ENCODE measurements at places on chromosomes 7 and 10. TPM values are rescaled to one million over a fixed set of nuclear protein-coding genes. Genes with fewer than 3 reads are reported as not detected.

- H3K4me3 ChIP-seq: no peak overlapping the region
- DNase-seq: no peak
- peaks cover 18% of the 10 kb centered on the region for H3K4me1 ChIP-seq
- H3K27ac ChIP-seq: no peak overlapping the region
- no peaks in the 10 kb centered on the region for H3K27me3 ChIP-seq
These were observed 2.5 kb upstream of the P4HA1 start for GRCh38 chr10:73099141-73099540.

- H3K4me3 ChIP-seq: no peak overlapping the region
- no peak for DNase-seq
- no peaks in the 10 kb centered on the region for H3K36me3 ChIP-seq
- H3K27me3 ChIP-seq: no peaks in the 10 kb centered on the region
- H3K27ac ChIP-seq: no peak overlapping the region
- peaks cover 30% of the 10 kb centered on the region for H3K4me1 ChIP-seq
These were observed 233.6 kb downstream of the VTI1A start for GRCh38 chr10:112680586-112680985.

GRCh38 chr10:101141616-101142532 lies 10.8 kb downstream of the TLX1 start:
- DNase-seq: peak; percentile 88
- no peaks in the 10 kb centered on the region for H3K36me3 ChIP-seq
- H3K27me3 ChIP-seq: peaks cover 100% of the 10 kb centered on the region
- H3K4me3 ChIP-seq: no peak overlapping the region

DNA sequence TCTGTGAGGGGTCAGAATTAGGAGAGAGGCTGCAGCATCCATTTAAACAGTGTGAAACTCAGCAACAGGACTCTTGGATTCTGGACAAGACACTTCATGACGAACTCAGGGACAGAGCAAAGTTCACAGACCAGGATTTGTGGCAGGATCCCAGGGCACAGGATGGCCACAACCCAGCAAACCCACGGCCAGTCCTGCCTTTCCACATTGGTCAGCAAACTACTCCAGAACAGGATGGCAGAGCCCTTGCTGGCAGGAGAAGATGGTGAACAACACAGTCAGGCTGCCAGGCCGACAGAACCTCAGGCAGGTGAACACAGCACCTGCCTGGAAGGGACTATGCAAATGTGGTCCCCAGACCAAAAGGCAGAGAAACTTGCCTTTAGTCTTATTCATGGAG lies 34.4 kb downstream of the VSTM4 start:
- no peak overlapping the region for H3K4me3 ChIP-seq
- H3K36me3 ChIP-seq: no peaks in the 10 kb centered on the region
- DNase-seq: no peak

DNA sequence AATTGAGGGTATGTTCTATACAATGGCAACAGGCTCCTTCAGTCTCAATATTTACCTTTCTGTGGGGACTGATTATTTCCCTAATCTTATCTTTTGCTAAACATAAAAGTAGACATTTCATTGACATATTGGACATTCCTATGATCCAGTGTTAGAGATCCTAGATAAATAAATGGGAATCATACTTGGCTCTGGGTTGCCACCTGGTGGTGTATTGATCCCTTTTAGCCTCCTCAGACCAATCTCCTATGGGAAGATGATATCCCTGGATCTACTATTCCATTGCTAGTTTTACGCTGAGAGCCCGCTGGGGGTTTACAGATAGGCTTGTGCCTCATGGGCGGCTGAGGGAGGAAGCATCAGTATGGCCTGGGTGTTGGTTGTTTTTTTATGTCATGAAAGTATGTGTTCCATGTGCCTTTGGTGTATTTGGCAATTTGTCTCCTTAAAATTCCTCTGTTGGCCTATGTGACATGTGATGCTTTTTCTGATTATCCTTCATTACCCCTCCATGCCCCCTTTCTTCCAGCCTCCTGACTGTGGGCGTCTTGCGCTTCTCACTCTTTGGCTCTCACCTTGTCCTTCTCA lies 18.8 kb downstream of the CELF2 start:
- H3K36me3 ChIP-seq: peaks cover 1% of the 10 kb centered on the region
- DNase-seq: no peak
- no peak overlapping the region for H3K27ac ChIP-seq
- no peak overlapping the region for H3K4me3 ChIP-seq
- H3K27me3 ChIP-seq: peaks cover 8% of the 10 kb centered on the region

DNA sequence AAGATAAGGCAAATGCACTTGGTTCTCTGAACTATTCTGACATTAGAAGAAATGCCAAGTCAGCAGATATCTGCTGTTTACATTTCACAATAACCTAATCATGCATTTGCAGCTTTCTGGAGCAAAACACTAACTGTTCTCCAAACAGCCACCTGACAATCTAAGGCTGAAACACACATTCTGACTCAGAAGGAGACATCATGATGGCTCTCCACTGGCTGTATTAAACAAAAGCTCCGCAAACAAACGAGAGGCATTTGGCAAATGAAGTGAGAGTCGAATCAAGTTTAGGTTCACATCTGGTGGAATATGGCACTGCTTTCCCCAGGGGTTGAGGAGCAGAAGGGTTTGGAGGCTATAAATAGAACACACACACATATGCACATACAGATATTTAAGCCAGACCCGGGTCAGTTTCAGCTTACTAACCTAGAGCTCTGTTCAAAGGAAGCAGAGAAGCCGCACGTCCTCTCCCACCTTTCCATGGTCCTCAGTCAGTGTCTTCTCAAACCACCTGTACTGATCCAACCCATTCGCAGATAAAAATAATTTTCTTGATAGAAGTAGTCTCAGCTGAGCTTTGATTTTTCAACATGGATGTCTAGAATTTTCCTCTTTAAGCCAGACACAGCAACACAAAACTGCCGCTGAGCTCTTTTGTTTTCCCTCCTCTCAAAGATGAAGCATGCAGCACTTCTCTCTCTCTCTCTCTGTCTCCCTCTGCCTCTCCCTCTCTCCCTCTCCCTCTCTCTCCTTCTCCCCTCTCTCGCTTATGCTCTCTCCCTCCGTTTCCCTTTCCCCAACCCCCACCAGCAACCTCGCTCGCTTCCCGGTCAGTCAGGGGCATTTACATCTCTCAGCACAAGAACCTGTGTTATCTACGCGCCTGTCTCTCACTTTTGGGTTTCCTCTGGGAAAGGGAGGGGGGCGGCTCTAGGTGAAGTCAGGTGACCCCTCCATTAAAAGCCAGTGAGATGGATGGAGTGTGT lies 682.8 kb downstream of the MAGI2 start:
- peaks cover 10% of the 10 kb centered on the region for H3K4me1 ChIP-seq
- H3K4me3 ChIP-seq: peak overlapping the region; percentile 71
- peaks cover 15% of the 10 kb centered on the region for H3K27me3 ChIP-seq
- DNase-seq: no peak
- no peaks in the 10 kb centered on the region for H3K36me3 ChIP-seq

DNA sequence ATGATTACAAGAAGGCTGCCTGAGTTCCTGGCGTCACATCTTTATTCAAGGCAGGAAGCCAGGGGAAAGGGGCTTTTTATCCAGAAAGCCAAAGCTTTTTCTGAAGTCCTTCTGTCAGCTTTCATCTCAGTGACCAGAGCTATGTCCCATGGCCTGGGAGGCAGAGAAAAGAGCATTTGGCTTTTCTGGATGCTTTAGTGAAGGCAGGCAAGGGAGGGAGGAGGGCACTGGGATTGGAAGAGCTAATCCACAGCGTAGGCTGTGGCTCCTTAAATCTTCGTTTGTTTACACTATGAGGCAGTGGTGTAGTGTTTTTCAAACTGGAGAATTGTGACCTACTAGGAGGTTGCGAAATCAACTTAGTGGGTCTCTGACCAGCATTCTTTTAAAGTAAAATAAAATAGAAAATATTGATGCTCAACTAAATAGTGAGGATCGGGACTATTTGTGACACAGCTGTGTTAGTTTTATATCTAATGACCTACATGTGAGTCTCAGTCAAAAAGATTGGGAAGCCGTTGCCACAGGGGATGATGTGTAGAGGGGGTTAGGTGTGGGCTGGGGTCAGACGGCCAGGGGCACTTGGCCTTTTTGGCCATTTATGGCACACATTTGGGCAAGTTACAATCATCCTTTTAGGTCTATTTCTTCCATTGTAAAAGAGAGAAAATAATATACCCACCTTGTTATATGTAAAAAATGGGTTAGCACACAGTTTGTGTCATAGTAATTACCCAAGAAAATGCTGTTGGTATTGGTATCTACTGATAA lies 14.1 kb downstream of the CRYGN start:
- peaks cover 10% of the 10 kb centered on the region for H3K36me3 ChIP-seq
- H3K27ac ChIP-seq: peak overlapping the region; percentile 99
- no peaks in the 10 kb centered on the region for H3K27me3 ChIP-seq
- H3K4me1 ChIP-seq: peaks cover 69% of the 10 kb centered on the region

GRCh38 chr7:76216381-76217082 lies 14.8 kb downstream of the SRRM3 start:
- no peak overlapping the region for H3K4me3 ChIP-seq
- no peaks in the 10 kb centered on the region for H3K4me1 ChIP-seq
- no peaks in the 10 kb centered on the region for H3K36me3 ChIP-seq
- no peak overlapping the region for H3K27ac ChIP-seq
- no peak for DNase-seq
- peaks cover 40% of the 10 kb centered on the region for H3K27me3 ChIP-seq

GRCh38 chr10:61406242-61406641 lies 46.9 kb downstream of the TMEM26 start:
- H3K36me3 ChIP-seq: no peaks in the 10 kb centered on the region
- H3K4me1 ChIP-seq: peaks cover 29% of the 10 kb centered on the region
- no peak overlapping the region for H3K4me3 ChIP-seq
- no peak for DNase-seq
- peak overlapping the region; percentile 58 for H3K27ac ChIP-seq

GRCh38 chr7:92836489-92836999 lies at the start of gene CDK6:
TSS of gene CDK6 (minus strand) at chr7:92836573. CDS start at chr7:92833323, 3,250 bp downstream.
- H3K4me1 ChIP-seq: peaks cover 26% of the 10 kb centered on the region
- peak; percentile 74 for DNase-seq
- H3K27ac ChIP-seq: peak within 1 kb of the TSS; percentile 99
- H3K4me3 ChIP-seq: peak within 1 kb of the TSS; percentile 91
- no peaks in the 10 kb centered on the region for H3K27me3 ChIP-seq
- H3K36me3 ChIP-seq: no peaks in the 10 kb centered on the region

ODAD2 gene
- total RNA-seq: 0.25 TPM

UNCX gene
- not detected for total RNA-seq

Data from mesothelial cell of epicardium (in vitro differentiated cells).